Stimulated activated CD4-positive, alpha-beta T cell treated with anti-CD3 and anti-CD28 coated beads, Interleukin-15, amount 100 ng/mL, for 48 hours (primary cell): ENCODE measurements at places on chromosomes 1 and 21.
A peak's percentile ranks its signal among the peaks of the same experiment; 100 is the strongest.

DNA sequence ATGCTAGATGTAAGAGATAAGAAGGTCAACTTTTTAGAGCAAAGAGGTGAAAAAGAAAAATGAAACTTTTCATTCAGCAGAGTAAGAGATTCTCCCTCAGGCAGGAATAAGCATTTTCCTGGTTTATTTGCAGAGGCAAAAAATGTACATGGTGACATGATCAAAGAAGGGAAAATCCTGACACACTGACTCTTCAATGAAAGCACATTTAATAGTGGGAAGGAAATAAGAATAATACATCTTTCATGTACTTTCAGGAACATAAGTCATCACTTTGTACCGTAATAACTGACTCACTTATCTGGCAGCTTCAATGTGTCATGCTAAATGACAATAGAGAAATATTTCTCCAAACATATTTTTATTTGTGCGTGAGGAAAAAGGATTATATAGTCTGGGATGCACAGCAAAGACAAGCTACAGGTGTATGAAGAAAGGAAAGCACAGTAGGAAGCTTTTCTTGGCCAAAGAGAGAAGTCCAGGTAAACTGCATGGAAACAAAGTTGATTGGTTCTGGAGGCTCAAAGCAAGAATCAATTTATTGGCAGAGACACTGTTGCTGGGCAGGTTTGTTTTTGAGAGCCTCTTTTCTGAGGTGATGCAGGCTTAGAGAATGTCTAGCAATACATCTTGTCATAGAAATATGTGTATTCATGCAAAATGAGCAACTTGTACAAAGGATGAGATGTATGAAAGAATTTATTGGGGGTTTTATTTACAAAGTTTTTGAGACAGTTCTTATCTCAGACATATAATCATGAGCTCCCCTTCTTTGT is 1409.0 kb downstream of the PLA2G4A start:
- no peak for DNase-seq

GRCh38 chr1:229015806-229016205 is 255.1 kb upstream of the RAB4A start:
- DNase-seq = no peak

GRCh38 chr1:178942285-178943198 is 71.7 kb upstream of the ANGPTL1 start:
- DNase-seq = no peak

DNA sequence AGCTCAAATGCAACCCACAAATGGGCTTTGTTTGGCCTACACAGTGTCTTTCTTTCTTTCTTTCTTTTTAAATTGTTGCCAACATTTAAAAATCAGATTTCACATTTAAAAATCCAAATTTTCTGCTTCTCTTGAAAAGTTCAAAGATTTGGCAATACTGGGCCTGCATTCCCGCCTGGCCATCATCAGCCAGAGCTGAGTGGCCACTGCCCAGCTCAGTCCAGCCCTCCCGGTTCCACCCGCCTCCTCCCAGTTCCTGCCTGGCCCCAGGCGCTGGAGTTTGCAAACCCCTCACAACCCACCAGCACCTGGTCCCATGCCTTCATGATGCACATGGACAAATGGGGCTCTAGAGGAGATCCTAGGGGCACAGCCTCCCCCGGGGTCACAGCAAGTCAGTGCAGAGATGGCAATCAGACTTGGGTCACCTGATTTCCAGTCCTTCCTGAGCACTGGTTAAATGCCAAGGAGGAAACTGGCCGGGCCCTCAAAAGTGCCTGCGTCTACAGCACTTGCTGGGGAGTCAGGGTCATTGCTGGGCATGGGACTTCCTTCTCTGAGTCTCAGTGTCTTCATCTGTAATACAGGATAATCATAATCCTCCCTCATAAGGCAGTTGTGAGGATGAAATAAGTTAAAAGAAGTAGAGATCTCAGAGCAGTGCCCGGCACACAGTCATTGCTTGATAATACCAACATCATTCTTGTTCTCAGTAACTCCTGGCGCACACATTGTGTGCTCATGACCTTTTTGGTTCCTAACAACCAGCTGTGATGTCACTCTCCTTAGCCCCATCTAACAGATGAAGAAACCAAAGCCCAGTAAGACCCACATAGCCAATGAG is 41.0 kb upstream of the LAPTM5 start:
- no peak for DNase-seq

DNA sequence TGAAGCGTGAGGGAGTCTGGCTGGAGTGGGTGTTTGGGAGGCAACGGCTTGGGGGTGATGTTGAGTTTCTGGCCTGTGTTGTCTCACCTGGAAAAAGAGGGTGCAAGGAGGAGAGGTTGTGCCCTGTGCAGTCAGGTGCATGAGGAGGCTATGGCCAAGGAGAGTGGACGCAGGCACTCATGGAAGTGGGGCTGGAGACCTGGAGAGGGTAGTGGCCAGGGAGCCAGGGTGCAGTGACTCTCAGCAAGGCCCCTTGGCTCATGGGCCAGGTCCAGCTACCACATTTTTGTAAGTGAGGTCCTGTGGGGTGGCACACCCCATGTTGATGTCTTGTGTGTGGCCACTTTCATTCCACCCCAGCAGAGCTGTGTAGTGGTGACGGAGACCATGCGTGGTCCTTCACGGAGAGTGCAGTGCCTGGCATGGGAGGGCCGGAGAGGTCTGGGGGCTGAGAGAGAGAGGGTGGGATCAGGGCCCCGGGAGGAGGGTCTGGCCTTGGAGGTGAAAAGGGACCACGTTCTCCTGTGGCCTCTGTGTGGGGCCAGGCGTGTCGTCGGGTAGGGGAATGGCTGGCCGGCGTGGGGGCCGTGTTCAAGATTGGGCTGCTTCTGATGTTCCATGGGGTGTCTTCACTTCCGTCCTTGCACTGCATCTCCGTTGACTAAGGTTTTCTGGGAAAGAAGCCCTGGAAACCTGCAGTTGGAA is 6.1 kb downstream of the SNAP47 start:
- no peak for DNase-seq

- DNase-seq = peak; percentile 68
Measured at GRCh38 chr1:16078925-16079656, 5.6 kb upstream of the FAM131C start.

- DNase-seq = no peak
Measured at GRCh38 chr1:40944326-40944725, 35.2 kb upstream of the CTPS1 start.
